Germinal center (tissue), 1 donor: ENCODE measurements at places on chromosomes 5 and 9.

- DNase-seq, result no peak
These were observed 23.5 kb downstream of the FAM163B start for GRCh38 chr9:133585481-133586351.

GRCh38 chr5:134769206-134769605 lies 10.6 kb downstream of the DDX46 start:
- no peak for DNase-seq

DNA sequence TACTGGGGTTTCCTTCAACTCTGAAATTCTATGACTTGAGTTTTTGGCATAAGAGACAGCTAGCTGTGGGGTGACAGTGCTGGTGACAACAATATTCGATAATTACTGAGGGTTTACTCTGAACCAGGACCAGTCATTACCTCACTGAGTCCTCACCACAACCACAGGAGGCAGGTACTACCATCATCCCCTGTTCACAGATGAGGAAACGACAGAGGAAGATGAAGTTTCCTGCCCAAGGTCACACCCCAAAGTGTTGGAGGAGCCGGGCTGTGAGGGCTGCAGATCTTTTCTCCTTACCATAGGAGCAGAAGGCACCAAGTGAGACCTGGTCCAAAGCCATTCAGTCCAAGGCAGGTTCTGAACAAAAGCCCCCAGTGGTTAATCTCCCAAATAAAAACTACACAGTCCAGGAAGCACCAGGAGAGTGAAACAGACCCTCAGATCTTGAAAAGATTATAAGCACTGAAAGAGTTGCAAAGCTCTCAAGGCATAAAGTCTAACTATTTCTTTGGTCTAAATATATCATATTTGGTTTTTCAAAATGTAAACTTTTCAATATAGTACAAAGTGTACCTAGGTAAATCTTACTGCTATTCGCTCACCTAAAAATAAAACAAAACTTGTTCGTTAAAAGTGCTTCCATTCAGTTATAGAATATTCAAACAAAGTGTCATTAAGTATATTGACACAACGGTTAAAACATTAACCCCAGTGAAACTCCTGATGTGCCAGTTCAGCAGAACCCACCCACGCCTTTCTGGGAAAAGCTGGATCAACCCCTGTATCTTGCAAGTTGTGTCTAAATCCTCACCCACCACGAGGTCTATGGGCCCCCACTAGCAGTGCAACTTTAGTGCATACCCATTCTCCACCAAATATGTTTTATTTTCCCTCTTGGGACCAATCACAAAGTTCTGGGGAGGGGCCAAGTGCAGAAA lies 82.6 kb upstream of the EQTN start:
- DNase-seq, result no peak

- DNase-seq, result no peak
These were observed 300.0 kb upstream of the TAS2R1 start for GRCh38 chr5:9930156-9930555.

- DNase-seq, result no peak
These were observed 41.4 kb downstream of the CPLANE1 start for GRCh38 chr5:37207802-37208201.

GRCh38 chr5:78896132-78896531 lies 89.0 kb downstream of the ARSB start:
- no peak for DNase-seq

GRCh38 chr9:93599571-93600403 lies 23.4 kb downstream of the PHF2 start:
- DNase-seq, result no peak

DNA sequence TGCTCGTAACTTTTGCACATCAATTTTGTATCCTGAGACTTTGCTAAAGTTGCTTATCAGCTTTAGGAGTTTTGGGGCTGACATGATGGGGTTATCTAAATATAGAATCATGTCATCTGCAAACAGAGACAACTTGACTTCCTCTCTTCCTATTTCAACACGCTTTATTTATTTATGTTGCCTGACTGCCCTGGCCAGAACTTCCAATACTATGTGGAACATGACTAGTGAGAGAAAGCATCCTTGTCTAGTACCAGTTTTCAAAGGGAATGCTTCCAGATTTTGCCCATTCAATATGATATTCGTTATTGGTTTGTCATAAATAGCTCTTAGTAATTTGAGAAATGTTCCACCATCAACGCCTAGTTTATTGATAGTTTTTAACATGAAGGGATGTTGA lies 65.4 kb upstream of the CDH12 start:
- DNase-seq, result no peak

GRCh38 chr5:22722056-22722455 lies 131.1 kb downstream of the CDH12 start:
- no peak for DNase-seq

- DNase-seq, result no peak
These were observed 76.8 kb downstream of the AMBP start for GRCh38 chr9:114001410-114001685.

DNA sequence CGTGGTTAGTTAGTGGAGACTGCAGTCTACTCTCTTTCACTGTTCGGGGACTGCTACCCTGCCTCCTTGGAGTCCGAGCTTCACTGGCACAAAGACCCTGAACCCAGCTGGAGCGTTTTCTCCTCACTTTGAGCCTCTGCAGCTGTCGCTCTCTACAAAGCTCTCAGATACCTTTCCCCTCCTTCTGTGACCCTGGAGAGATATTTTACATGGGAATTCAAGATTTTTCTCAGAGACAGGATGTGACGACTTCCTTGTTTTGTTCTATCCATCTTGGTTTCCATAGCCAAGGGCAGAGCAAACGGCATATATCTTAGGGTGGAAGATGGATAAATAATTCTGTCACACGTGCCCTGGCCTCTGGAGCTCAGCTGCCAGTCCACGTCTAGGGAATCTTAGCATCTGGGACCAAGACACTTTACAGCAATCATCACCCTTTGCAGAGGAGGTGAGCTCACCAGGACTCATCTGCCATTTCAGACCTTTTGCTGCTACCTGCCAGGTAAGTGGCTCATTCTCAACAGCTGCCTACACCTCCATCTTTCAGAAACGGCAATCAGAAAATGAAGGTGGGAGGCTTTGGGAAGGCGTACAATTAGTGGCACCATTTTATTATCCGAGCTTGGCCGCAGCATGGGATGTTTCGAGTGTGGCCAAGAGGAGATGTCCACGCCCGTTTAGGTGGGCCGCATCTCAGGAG lies at the start of gene BTNL9:
BTNL9 (plus strand) TSS at position 336 of the 700 bp plus-strand sequence. CDS start 5,224 bp downstream, outside the sequence.
- DNase-seq, result no peak

DNA sequence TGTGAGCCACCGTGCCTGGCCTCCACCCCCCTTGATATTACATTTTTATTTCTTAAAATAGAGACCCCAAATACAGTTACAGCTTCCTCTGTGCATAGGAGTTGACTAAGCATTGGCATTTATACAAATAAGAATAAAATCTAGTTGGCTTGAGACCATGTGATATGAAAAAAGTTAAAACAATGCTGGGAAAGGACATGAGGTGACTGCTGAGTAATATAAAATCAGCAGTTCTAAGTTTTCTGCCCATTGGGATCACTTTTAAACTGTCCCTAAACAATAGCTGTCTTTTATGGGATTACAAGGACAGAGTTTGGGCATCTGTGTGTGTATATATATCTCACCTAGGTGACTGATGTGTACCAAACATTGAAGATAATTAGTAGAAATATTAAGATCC lies 96.6 kb downstream of the UBE2R2 start:
- DNase-seq, result no peak

DNA sequence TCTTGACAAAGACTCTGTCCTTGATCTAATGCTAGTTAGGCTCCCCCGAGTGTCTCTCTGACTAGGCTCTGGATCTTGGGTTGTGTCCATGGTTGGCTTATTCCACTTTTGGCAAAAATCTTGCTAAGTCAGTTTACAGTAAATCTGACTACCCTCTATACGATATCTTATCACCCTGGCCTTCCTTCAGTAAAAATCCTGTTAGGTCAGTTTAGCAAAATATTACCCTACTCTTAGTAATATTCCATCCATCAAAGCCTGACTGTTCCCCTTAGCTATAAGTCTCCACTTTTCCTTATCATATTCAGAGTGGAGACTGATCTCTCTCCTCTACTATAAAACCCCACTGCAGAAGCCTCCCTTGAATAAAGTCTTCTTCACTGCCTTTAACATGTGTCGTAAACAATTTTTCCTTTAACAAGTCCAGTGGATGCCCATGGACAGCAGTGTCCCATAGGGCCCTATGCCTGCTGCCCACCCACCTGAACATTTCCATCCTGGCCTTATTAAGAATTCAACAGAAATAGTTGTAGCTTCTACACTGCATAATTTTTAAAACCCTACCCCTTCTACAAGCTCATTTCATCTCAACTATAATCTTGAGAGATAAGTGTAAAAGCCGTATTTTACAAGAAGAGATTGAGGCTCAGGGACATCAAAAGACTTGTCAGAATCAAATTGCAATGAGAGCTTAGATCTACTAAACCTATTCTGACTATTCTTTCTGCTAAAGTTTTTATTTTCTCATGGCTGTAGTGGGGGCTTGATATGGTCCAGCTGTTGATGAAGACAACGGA lies 22.3 kb downstream of the MINAR2 start:
- no peak for DNase-seq

- DNase-seq, result no peak
These were observed 404.9 kb upstream of the ADAMTS16 start for GRCh38 chr5:4735261-4735660.

DNA sequence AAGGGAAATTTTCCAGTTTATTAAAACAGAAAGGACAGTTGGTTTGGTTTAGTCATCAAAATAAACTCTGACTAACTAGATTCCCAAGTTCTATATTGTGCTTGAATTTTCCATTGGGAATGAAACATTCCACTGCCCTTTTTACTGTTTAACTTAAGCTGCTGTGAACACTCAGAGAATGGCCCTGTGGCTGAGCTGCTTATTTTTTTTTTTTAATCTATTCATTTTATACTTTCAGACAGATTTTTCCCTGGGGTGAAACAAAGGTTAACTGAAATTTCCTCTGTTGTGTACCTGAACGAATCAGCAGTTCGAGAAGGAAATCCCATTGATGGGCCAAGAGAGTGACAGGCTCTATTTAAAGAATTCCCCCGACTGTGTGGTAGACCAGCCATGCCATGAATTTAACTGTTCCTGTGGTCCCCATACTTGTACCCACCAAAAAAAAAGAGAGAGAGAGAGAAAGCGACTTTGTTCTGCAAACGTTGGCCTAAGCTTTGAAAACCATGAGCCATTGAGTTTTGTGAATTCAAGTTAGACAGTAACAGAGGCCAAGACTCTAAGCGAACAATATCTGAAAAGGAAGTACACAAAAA lies 138.7 kb upstream of the GRHPR start:
- DNase-seq, result no peak

DNA sequence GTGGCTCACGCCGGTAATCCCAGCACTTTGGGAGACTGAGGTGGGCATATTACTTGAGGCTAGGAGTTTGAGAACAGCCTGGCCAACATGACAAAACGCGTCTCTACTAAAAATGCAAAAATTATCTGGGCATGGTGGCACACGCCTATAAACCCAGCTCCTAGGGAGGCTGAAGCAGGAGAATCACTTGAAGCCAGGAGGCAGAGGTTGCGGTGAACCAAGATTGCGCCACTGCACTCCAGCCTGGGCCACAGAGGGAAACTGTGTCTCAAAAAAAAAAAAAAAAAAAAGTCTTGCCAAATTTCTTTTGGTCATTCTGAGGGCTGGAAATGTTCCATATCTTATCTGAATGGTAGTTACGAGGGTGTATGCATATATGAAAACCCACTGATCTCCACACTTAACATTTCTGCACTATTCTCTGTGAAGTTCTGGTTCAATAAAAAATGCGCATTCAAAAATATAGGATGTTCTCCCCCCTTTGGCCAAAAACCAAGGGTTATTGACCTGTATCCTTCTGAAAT lies 13.5 kb upstream of the NIPAL4 start:
- no peak for DNase-seq

GRCh38 chr5:337563-338130 lies 16.1 kb downstream of the AHRR start:
- no peak for DNase-seq

DNA sequence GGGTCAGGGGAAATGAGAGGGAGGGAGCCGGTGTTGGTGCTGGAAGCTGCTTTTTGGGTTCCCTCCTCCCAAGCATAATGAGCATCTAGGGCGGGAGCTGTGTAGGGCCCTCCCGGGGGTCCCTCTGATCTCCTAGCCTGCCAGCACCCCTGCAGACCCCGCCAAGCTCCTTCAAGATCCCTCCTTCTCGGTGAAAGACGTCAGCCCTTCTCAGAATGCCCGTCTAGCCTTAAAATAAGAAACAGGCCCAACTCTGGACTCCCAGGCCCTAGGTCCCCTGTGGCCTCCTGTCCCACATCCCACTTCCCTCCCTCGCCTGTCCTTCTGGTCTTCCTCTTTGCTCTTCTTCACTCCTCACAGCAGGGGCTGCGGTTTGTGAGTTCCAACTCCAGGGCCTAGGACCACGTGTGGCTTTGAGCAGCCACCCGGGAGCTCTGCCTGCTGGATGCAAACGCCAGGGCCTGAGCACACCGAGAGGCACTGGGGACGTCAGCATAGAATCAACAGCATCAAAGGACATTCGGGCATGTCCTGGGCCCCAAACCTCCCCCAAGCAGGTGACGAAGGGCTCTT lies 8.8 kb upstream of the SCGB3A1 start:
- no peak for DNase-seq

- DNase-seq, result no peak
These were observed 535.9 kb downstream of the DNAH5 start for GRCh38 chr5:13408616-13409015.

DNA sequence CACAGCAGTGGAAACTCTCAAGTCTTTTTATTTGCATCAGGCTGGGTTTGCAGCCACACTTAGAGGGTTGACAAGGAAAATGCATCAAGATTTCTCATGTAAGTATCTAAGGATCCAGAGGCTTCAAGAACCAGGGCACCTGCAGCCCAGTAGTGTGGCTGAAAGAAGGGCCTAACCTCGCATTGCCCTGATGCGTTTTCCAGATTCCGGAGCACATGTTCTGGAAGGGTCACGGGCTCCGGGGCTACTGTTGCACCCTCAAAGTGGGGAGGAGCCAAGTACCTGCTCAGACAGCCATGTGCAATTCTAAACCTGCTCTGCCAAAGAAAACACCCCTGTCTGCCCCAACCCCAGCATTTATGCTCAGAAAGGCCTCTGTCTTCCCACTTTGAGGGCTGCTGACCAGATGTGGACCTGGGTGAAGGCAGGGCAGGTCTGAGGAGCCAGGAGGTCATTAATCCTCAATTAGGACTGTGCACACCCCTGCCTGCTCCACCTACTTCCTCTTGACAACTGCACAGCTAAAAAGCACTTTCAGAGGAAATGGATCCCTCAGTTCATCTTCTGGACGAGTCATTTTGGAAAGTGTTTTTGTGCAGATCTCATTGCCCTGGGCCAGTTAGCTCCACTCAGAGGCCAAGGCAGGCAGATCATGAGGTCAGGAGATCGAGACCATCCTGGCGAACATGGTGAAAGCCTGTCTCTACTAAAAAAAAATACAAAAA lies 110.7 kb downstream of the SAXO1 start:
- no peak for DNase-seq

DNA sequence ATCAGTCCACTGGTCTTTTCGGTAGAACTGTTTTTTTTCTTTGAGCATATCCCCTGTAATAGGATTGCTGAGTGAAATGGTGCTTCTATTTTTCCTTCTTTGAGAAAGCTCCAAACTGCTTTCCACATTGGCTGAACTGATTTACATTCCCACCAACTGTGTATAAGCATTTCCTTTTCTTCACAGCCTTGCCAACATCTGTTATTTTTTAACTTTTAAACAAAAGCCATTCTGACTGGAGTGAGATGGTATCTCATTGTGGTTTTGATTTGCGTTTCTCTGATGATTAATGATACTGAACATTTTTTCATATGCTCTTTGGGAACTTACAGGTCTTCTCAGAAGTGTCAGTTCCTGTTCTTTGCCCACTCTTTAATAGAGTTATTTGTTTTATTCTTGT lies 764.7 kb downstream of the MTRR start:
- DNase-seq, result no peak
